Activated CD4-positive, alpha-beta T cell treated with anti-CD3 and anti-CD28 coated beads, Interleukin-2, amount 10 ng/mL, durations not matched to agents 7 days and 5 days (primary cell): ENCODE measurements at places on chromosomes 12 and 14.
A peak's percentile ranks its signal among the peaks of the same experiment; 100 is the strongest.

DNA sequence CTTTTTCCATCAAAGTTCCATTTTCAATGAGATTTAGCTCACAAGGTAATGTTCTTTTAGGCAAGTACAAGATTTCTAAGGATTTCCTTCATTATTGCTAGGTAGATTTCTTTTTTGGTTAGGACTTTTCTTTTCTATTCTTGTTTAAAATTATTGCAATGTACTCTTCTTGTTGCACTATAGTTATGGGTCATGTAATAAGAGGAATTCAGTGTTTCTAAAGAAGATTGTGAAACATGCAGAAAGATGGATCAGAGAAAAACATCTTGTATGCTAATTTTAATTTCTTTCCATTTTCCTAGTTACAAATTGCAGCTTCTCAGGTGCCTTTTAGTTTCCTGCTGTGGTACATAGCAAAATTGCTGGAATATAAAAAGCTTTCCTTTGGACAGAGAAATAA lies 56.1 kb downstream of the BTG1 start:
- no peak for DNase-seq

DNA sequence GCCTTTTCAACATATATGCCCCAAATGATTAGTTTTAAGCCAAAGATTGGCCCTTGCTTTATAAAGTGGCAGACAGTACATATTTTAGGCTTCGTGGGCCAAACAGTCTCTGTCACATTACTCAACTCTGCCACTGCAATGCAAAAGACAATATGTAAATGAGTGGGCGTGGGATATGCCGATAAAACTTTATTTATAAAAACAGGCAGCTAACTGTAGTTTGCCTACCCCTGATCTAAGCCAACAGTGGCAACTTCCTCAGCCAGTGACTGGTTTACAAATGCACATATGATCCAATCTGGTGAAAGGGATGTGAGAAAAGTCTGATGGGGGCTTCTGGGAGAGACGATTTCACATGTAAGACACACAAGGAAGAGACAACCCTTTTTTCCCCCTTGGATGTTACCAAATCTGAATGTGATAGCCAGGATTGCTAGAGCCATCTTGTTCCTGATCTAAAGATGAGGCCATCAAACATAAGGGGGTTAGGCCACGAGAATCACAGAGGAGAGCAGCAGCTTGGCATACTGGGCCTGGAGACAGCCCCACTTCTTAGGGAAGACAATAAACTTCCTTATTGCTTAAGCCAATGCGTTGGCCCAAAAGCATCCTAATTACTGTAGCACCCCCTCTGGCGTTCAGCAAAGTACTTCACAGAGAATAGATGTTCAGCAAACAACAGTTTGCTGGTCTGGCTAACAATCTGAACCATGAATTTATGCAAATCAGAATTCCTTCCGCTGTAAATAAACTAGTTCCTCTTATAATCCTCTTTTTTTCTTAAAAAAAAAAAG lies 75.2 kb upstream of the TMCC3 start:
- no peak for DNase-seq

GRCh38 chr14:72986857-72987256 lies 40.0 kb downstream of the ZFYVE1 start:
- DNase-seq = no peak

DNA sequence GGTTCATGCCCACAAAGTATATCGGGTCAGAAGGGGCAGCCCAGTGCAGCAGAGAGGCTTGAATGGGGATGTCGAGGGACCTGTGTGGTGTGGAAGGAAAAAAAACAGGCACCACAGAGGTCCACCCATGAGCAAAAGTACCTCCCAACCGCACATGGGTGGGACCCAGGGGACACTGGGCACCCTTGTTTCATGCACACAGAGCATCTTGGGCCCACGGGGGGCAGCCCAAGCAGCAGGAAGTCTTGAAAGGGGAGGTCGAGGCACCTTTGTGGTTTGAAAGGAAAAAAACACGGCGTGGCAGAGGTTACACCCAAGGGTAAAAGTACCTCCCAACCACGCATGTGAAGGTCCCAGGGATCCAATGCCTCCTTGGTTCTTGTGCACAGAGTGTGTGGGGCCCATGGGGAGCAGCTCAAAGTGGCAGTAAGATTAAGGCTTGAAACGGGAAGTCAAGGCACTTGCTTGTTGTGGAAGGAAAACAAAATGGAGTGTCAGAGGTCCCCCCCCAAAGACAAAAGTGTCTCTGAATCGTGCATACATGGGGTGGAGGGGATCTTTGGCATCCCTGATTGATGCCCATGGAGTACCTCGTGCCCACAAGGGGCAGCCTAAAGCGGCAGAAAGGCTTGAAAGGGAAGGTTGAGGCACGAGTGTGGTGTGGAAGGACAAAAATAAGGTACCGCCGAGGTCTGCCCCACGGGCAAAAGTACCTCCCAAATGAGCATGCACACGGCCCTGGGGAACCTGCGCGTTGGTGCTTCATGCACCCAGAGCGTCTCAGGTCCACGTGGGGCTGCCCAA lies 575.5 kb downstream of the ALG10 start:
- DNase-seq = no peak

DNA sequence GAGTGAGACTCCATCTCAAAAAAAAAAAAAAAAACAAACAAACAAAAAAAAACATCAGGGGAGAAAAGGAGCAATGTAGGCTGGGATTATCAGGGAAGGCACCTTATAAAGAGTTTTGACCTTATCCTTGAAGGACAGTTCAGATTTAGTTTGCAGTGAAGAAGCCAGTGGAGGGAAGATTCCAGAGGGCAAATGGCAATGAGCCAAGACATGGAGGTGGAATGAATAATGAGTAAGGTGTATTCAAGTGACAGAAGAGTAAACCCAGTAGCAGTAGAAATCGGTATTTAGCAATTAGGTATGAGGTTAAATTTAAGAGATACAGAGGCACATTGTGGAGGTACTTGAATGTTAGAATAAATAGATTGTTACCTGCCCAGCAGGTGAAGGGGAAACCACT lies 2.2 kb upstream of the DUSP16 start:
- DNase-seq = no peak

DNA sequence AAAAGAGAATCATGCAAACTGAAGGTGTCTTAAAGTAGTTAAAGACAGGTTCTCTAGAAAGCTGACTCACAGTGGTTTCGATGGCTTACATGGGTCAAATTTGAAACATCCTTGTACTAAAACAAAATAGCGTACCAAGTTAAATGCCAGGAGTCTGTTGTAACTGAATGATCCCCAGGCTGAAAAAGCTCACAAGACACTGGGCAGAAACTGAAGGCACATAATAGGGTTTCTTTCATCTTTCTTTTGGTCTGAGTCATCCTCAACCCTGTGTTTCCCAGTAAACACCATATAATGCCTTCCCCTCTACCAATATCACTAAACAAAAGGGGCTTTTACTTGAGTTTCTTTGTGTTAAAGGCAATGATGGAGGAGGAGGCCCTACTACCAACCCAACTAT lies 12.8 kb downstream of the ZFYVE1 start:
- DNase-seq = peak; percentile 7

DNA sequence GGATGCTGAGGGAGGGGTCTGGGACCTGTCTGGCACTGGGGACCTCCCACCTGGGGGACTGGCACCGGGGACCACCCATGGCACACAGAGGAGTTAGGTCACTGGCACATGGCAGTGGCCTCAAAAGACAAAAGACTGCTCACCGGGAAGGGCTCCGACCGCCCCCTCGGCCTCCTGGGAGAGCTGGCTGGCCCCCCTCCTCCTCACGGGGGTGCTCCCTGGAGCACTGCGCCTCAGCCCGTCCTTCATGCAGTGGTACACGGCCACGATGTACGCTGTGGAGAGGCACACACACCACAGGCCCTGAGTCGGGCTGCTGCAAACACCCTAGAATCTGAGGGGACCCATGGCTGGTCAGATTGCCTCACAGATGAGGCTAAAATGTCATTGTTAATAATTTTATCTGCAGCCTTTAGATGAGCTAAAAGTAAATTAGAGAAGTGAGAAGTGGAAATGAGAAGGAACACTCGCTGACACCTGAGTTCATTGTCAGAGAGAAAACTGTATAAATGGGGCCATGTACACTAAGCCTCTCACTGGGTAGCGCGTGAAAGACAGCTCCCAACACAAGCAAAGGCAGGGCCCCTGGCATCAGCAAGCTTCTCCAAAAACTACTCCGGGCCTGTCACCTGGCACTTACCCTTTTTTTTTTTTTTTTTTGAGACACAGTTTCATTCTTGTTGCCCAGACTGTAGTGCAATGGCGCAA lies 14.1 kb downstream of the P2RX2 start:
- no peak for DNase-seq

GRCh38 chr12:1650260-1650977 lies 21.4 kb downstream of the WNT5B start:
- no peak for DNase-seq

GRCh38 chr12:26032290-26032689 lies 73.8 kb downstream of the RASSF8 start:
- DNase-seq = no peak

GRCh38 chr14:24422261-24422660 lies 7.2 kb downstream of the CBLN3 start:
- no peak for DNase-seq

GRCh38 chr14:86654558-86655184 lies 1124.7 kb downstream of the FLRT2 start:
- peak; percentile 39 for DNase-seq

- DNase-seq = no peak
Measured at GRCh38 chr12:14261861-14262260, 103.6 kb upstream of the ATF7IP start.

GRCh38 chr12:123634142-123634561 lies 523 bp downstream of the GTF2H3 start:
- DNase-seq = no peak

GRCh38 chr14:69002069-69002468 lies 23.0 kb upstream of the ACTN1 start:
- no peak for DNase-seq

- DNase-seq = no peak
Measured at GRCh38 chr12:27344246-27344645, 11.6 kb downstream of the BMAL2 start.

- no peak for DNase-seq
Measured at GRCh38 chr12:2228535-2228934, 175.7 kb downstream of the CACNA1C start.

- no peak for DNase-seq
Measured at GRCh38 chr12:108752387-108752786, 21.1 kb upstream of the CORO1C start.

DNA sequence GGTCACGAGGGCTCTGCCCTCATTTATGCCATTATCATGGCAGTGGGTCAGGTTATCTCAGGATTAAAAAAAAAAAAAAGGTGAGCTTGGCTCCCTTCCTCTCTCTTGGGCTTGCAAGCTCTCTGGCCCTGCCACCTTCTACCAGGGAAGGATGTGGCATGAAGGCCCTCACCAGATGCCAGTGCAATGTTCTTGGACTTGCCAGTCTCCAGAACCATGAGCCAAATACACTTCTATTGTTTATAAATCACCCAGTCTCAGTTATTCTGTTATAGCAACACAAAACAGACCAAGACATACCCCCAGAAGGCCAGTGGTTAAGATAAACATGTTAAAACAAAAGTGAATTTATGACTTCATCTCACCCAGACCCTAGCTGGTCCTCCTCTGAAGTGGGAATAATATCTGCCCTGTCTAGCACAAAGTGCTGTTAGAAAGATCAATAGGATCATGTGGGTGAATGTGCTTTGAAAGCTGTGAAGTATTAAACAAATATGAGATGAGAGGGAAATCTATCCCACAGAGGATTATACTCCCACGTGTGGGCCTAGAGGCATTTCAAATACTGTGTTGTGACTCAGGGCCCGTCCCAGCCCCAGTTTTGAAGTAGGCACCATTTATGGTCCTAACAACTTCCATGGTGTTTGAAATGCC lies 88.6 kb downstream of the NINJ2 start:
- no peak for DNase-seq

DNA sequence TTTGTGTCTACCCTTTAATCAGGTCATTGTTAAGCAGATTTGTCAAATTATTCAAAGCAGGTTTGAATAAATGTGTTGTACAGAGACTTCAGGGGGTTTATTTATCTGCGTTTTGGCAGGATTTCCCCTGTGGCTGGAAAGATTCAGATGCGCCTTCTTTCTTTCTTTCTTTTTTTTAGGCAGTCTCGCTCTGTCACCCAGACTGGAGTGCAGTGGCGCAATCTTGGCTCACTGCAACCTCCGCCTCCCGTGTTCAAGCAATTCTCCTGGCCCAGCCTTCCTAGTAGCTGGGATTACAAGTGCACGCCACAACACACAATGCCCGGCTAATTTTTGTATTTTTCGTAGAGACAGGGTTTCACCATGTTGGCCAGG lies 6.3 kb upstream of the NANOGNB start:
- no peak for DNase-seq

DNA sequence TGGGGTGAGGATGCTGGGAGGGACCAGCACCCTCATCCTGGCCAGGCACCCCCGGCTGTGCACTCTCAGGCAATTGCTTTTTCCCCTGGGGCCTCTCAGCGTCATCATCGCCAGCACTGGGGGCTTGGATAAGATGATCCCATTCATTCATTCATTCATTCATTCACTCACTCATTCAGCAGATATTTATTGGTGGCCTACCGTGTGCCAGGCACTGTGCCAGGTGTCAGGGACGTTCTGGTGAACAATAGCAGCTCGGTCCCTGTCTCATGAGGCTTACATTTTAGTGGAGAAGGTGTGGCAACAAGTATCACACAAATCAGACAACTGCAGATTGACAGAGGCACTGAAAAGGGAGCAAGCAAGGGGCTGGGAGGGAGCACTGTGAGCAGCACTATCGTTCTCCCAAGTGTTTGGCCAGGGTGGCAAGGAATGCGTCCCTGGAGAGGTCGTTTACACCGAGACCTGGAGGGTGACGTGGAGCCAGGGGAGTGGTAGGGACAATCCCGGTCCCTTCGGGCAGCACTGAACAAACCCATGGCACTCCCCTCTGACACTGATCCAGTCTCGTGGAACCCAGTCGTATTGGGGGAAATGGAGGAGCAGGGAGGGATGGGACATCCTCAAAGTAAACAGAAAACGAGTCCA lies 124.1 kb downstream of the PAPOLA start:
- peak; percentile 4 for DNase-seq

GRCh38 chr14:96246539-96246847 lies 9.5 kb upstream of the BDKRB1 start:
- no peak for DNase-seq

DNA sequence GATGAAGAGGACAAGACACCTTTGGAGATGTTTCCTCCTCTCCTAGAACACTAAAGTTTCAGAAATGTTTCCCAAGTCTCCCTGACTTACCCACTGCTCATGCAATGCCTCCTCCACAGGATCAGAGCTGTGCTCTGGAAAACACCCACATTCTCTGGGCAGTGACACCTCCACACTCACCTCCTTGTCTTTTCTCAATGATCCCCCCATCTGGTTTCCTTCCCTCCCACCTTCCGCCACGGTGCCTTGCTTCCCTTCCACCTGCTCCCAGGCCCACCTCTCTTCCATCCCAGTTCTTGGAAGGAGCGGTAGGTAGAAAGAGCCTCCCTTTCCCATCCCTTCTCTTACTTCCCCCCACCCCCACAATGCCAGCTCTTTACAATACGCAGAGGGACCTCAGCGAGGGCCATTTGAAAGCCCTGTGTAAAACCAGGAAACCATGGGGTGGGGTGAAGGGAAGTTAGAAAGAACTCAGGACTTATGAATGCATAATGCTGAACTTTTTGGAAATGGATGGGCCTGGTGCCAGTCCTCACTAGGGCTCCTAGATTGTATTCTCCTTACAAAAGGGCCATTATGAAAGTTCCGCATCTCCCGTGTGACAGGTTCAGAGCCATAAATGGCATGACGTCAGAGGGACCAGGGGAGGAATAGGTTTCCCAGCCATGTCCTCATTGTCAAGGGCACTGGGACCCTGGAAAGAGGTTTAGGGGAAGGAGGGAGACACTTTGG lies 12.8 kb downstream of the FBLN5 start:
- DNase-seq = no peak

- no peak for DNase-seq
Measured at GRCh38 chr14:39847194-39847593, 415.0 kb upstream of the FBXO33 start.
